ENCODE measurements at places on chromosomes 16 and 17.
A peak's percentile ranks its signal among the peaks of the same experiment; 100 is the strongest.

DNA sequence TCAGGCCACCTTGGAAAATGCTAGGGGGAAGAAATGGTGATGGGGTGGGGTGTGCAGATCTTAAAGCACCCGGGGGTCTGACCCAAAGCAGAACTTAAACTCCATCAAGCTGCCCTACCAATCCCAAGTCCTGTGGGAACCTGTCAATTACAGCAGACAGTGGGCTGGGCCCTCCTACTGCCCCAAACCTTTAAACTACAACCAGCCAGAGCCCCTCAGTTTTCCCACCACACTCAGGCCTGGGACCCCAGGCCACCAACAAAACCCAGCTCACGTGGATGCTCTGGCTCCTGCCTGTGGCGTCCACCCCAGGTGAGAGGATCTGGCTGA lies 2.7 kb downstream of the MYO18A start:
- DNase-seq: no peak

- DNase-seq: no peak
Observed at GRCh38 chr16:11992586-11993524, 16.3 kb downstream of the SNX29 start.

DNA sequence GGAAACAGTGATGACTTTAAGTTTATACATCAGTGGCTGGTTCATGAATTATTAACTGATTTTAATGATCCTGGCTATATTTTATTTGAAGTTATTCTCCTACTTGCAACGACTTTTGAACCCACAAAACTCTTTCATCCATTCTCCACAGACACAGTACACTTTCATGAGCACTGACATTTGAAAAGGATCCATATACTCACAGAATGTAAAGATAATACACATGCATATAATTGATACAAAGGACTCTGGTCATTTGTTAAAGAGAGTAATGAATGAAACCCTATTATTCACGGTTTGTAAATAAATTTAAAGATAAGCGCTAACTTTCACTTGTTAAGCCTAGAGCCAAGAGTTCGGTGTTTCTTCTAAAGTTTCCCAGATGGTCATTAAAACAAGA lies 3.3 kb downstream of the TOX3 start:
- DNase-seq: no peak

- DNase-seq: no peak
Observed at GRCh38 chr16:77951788-77952187, 70.6 kb upstream of the CLEC3A start.

DNA sequence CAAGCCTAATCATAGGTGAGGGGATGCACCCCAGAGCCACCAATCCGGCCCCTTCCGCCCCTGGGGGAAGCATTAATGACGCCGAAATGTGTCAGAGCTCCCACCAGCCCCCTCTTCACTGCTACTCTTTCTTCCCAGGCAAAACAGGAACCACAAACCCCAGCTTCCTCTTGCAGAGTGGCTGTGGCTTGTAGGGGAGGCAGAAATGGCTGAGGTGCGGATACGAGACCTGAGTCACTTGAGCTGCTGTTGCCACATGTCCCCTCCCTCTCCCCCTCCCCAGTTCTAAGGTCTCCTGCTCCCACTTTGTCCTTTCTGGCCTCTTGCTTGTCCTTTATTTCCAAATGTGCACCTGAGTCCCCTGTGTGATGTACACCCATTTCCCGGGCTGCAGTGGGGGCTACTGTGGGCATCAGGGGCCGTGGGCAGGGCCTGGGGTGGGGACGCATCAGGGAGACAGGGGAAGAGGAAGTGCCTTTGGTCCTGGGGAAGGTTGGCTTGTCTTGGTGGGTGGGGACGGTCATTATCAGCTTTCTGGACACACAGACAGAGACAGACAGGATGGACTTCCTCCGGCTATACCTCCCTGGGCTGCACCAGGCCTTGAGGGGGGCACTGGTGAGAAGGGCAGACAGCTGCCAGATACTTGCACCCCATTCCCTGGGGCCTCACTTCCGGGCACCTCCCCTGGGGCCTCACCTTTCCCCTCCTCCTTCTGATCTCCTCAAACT lies at the start of gene APOBR:
TSS of gene APOBR (plus strand) at position 523 of the 731 bp plus-strand sequence. CDS start at position 562, 39 bp downstream.
- DNase-seq: no peak

- DNase-seq: no peak
Observed at GRCh38 chr16:71425746-71426068, 16.1 kb downstream of the TLE7 start.

- DNase-seq: peak; percentile 88
Observed at GRCh38 chr16:23423496-23424049, 29.4 kb downstream of the COG7 start.

GRCh38 chr17:81870131-81870980 lies 781 bp downstream of the ARHGDIA start:
- no peak for DNase-seq

GRCh38 chr17:12459736-12460135 lies 206.0 kb upstream of the MYOCD start:
- no peak for DNase-seq

DNA sequence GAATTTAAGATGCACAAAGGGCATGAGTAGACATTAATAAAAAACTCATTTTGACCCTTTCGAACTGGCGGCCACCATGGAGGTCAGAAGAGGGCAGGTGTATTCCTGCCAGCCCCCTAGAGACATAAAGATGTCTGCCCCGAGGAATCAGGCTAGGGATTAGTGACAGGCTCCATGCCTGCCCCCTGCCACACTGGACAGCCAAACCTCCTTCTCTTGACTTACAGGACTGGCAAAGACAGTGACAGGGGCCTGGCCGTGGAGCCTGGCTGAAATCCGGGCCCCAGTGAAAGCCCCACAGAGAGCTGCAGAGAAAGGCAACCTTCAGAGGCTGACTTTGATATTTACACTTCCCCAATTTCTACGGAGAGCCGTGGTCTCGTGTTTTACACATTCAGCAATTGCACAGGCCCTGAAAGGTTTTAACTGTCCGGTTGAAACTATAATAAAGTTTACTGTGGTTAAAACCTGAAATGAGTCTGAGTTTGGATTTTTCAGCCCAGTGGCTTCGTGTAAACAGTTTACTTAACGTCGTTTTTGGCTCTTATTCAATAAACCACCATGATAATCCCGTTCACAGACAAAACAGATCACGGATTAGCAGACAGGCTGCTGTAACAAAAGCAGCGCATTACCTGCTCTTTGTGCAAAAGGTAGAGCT lies 243.9 kb upstream of the MYOCD start:
- no peak for DNase-seq

DNA sequence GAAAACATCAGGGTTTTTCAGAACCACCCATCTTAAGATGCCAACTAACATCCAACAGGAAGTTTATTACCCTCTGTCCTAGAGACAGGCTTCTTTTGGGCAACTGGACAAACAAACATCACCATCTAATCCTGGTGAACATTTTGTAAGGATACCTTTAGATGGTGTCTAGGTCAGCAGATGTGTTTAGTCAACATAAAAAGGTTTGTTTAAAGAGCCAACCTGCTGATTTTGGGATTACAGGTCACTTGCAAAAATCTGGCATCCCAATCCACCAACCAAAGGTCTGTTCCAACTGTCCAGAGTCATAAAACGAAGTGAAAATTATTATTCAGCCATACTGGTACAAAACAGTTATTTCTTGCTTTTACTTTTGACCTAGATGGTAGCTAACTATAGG lies 145.2 kb upstream of the C17orf78 start:
- no peak for DNase-seq

DNA sequence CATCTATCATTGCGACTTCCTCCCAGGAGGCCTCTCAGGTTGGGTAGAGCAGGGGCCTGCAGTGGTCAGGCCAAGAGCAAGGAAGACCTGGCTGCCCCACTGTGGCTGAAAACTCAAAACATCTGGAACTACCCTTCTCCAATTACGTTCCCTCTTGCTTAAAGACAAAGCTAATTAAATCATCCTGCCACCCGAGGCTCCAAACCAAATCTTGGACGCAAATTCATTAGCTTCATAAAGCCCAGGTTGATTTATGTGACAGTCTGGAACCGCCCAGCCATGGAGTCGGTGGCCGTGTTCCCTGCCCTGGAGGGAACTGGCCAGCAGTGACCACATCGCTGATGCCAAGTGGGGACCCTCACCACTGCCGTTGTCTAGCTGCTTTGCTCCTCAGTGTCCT lies 21.4 kb downstream of the GRIN2C start:
- DNase-seq: no peak

- no peak for DNase-seq
Observed at GRCh38 chr16:84120023-84120422, 3.3 kb upstream of the MBTPS1 start.

DNA sequence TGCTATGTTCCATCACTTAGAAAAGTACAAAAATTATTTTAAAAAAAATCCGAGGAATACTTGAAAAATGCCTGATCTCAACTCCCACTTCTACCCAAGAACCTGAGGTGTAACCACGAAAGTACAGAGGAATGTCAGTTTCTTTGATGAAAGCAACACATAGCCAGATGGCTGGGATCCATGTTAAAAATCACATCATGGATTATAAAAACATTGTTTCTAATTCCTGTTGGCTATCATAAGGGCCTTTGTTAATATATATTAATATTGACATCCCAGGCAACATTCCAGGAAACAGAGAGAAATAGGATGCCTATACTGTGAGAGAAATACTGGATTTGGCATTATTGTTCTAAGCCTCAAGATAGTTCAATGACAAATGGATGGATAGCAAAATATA lies 115.3 kb downstream of the SKAP1 start:
- no peak for DNase-seq

GRCh38 chr17:5580969-5581368 lies 3.3 kb downstream of the NLRP1 start:
- no peak for DNase-seq

DNA sequence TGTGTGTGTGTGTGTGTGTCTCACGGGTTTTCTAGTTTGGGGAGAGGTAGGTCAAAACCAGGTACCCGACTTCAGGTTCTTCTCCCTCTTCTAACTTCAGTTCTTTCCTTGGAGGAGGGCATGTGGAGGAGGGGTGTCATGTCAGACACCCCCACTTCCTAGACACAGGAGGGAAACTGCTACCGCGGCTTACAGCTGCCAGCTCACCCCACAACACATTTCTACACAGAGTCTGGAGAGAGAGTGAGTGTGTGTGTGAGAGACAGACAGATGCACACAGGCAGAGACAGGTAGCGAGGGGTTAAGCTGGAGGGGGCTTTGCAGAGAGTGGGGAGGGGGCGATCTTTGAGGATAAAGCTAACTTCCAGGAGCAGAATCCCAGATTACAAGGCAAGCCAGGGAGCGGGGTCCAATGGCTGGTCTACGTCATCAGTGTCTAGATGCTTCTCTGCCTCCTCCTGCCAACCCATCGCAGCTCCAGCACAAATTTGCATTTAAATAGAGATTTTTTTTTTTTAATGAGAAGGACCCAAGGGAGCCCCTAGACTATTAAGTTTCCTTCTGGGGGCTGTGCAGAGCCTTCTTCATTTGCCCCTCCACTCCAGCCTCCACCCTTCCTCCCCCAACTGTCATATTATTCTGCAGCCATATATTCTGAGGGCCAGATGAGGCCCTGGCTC lies 48.9 kb downstream of the MRM1 start:
- DNase-seq: no peak

DNA sequence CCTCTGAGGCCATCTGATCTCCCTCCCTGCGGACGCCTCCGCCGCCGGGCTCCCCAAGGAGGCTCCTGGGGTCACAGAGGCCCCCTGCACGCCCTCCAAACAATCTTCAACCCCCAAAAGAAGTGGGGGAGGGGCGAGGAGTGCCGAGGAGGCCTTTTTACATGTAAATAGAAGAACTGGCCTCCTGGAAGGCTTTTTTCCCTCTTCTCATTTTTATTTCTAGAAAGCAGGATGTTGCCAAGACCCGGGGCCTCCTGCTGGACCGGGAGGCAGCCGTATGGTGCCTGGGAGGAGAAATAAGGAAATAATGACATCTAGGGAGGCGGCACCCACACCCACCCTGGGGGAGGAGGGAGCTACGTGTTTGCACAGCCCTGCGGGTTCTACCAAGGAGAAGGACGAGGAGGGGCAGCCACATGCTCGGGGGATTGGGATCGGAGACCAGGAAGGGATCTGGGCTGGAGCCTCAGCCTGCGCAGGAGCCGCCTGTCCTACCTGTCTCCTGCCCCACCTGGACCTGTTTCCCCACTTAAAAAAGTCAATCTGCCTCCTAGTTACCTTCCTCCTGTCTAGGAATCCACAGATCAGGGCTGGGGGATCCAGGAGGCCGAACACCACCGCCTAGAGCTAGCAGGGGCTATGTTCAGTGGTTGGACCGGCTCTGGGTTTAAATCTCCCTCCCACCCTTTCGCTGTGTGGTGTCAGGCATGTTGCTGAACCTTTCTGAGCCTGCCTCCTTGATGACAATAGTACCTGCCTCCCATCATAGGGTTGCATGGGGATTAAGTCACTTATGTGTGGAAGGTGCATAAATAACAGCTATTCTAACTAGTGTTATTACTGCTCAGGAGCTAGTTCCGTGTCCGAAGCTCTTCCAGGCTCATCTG lies 175.7 kb upstream of the GSE1 start:
- DNase-seq: no peak

GRCh38 chr17:11290814-11291213 lies 49.8 kb downstream of the SHISA6 start:
- no peak for DNase-seq

GRCh38 chr16:87850009-87851006 lies 19.0 kb downstream of the SLC7A5 start:
- peak; percentile 81 for DNase-seq

GRCh38 chr17:73909186-73909585 lies 264.9 kb upstream of the SDK2 start:
- DNase-seq: no peak

DNA sequence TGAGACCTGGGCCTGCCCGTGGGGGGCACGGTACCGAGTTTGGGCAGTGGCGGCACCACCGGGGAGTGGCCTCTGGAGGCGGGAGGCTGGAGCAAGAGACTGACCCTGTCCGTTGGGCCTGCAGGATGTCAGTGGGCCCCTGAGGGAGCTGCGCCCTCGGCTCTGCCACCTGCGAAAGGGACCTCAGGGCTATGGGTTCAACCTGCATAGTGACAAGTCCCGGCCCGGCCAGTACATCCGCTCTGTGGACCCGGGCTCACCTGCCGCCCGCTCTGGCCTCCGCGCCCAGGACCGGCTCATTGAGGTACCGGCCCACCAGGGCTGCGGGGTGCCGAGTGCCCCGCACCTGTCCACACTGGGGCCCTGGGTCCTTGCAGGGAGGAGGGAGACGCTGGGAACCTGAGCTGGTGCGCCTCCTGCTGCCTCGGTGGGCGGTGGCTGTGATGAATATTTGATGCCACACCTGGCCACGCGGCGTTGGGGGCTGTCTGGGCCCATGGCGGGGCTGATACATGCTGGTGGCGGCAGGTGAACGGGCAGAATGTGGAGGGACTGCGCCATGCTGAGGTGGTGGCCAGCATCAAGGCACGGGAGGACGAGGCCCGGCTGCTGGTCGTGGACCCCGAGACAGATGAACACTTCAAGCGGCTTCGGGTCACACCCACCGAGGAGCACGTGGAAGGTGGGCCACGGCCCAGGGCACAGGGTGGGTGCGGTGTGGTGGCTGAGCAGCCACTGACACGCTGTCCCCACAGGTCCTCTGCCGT lies 9.7 kb downstream of the NHERF2 start:
- DNase-seq: no peak

GRCh38 chr17:78929908-78930775 lies 5.0 kb upstream of the TIMP2 start:
- DNase-seq: no peak

GRCh38 chr17:67020293-67020766 lies 24.0 kb upstream of the CACNG1 start:
- no peak for DNase-seq
